Dermis blood vessel endothelial cell (primary cell): ENCODE measurements at places on chromosomes 7 and 10. TPM values are rescaled to one million over a fixed set of nuclear protein-coding genes. Genes with fewer than 3 reads are reported as not detected.

PRLHR gene
- not detected in 2 replicates for total RNA-seq

BAIAP2L1 gene
- total RNA-seq = 0.84 and 1.4 TPM in 2 replicates

ASZ1 gene
- total RNA-seq = not detected in 2 replicates

PTF1A gene
- not detected in 2 replicates for total RNA-seq

LBX1 gene
- total RNA-seq = not detected in 2 replicates

PPP1R9A gene
- 16.2 and 19.2 TPM in 2 replicates for total RNA-seq

GSAP gene
- 5.4 and 6.9 TPM in 2 replicates for total RNA-seq

TOMM7 gene
- 69.8 and 111 TPM in 2 replicates for total RNA-seq

ANXA8 gene
- total RNA-seq = not detected in 2 replicates

UPK3B gene
- under 0.01 TPM in 1 of 2 replicates, not detected in the other for total RNA-seq

CRYGN gene
- total RNA-seq = not detected in 2 replicates

CPN1 gene
- total RNA-seq = not detected in 2 replicates

IRF5 gene
- 0.09 and 0.17 TPM in 2 replicates for total RNA-seq

TMEM270 gene
- not detected in 2 replicates for total RNA-seq
